ENCODE measurements at places on chromosomes 1 and 21.

DNA sequence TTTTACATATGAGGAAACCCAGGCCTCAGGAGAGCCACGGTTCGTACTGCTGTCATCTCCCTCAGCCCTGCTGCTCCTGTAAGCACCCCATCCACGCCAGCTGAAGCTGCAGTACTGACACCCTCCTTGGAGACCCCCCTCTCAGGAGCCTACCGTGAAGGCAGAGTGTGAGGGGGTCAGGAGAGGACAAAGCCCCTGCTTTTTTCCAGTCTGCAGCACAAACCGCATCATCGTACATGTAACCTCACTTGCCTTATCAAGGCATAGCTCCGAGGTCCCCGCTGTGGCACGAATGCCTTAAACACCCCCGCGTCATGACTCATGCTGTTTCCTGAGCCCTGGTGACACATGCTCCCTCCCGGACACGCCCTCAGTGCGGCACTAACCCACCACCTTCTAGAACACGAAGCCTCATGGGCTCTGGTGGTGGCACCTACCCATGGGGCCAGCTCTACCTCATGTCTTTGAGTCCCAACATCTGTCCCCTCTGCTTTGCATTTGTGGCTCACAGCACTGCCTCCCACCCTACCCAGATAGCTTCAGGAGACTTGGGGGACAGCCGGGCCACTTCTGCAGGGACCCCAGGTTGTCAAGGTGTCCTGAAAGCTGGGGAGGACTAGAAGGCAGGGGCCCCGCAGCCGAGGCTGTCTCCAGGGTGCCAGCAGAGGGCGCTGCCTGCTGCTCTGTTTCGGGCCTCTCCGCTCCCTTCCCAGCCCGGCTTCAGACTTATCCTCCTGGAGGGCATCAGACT lies 4.9 kb downstream of the SH3BGRL3 start:
- no peak for DNase-seq

- DNase-seq: peak; percentile 58
Observed at GRCh38 chr1:156677616-156678596, 699 bp upstream of the NES start.

GRCh38 chr1:15578921-15579682 lies 5.7 kb downstream of the AGMAT start:
- no peak for DNase-seq

- DNase-seq: no peak
Observed at GRCh38 chr1:22670352-22670975, 17.4 kb downstream of the C1QB start.

GRCh38 chr1:192808163-192808517 lies 699 bp upstream of the RGS2 start:
- DNase-seq: no peak

DNA sequence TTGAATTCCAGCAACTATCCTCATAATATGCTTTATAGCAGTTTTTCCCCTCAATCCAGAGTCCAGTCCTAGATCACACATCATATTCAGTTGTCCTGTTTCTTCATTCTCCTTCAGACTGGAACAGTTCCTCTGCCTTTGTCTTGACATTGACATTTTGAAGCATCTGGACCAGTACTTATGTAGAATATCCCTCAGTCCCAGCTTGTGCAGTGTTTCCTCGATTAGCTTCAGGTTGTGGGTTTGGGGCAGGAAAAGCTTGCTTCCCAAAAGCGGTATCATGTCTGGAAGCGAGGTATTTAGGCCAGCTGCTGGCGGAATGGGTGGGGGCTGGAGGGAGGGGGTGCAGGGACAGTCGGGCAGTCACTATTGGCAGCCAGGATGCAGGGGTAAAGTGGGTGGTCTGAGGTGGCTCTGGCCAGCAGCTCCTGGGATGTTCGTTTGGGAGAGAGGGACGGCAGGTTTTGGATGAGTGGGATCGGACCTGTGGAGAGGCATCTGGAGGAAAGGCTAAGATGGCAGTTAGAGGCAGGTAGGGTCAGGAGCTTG lies 6.5 kb downstream of the THEMIS2 start:
- DNase-seq: no peak

DNA sequence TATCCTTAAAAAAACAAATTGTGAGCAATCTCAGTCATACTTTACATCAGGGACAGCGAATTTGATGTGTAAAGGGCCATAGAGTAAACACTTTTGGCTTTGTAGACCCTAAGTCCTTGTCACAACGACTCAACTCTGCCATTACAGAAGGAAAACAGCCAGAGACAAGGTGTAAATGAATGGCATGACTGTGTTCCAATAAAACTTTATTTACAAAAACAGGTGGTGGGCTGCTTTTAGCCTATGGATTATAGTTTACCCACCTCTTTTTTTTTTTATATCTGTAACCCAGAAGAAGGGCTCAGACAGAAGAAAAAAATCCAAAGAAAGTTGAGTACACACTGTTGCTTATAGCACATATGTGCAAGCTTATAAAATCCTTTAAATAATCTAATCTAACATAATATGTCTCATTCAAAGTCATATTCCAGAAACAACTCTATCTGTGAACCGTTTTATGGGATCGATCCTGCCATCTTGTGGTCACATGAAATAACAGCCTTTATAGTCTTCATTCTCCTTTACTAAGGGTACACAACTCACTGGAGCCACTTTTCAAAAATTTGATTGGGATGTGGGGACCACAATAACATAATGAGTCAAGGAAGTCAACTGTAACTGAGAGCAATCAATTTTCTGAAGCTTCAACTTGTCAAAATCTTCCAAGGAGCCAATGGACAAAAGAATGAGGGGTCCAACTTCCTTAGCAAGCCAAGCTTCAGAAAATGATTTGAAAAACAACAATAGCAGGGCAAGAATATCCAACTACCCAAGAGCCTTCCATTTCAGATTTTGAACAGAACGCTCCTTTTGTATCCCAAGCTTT lies 142.2 kb upstream of the KRTAP19-8 start:
- DNase-seq: peak; percentile 7

- DNase-seq: no peak
Observed at GRCh38 chr1:246679794-246680177, 44.4 kb upstream of the SCCPDH start.

DNA sequence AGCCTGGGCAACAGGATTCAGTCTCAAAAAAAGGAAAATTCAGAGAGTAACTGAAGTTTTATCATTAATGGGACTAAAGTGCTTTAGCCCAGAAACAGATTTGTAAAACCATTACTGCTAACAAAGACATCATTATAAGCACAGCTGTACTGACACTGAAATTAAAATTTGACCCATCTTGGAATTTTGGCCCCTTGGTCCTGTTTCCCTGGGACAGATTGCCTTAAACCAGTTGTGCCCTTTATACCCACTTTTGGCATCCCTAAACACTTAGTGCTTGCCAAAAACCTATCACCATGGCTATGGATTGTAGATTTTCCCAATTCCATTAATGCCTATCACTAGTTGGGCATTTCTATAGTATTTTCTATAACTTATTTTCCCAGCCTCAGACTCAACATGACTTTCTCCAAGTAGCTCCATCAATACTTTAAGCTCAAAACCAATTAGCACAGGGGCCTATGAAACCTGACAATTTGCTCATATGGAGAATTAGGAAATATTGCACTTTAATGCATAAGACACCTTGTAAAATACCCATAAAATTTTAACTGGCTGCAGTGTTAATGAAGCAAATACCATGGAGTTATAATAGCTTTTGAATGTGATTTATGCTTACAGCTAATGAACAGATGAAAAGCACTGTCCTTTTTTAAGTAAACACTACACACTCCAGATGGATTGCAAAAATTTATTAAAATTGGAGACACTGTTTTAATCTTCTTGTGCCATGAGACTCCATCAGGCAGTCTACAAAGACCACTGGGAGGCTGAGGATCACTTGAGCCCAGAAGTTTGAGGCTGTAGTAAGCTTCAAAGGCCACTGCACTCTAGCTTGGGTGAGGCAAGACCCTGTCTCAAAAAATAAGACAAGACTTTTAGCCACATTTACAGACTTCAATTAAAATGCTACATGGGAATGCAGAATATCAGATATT lies 4.3 kb downstream of the GAS5 start:
- DNase-seq: no peak

GRCh38 chr1:222557148-222557547 lies 9.2 kb upstream of the HHIPL2 start:
- no peak for DNase-seq

DNA sequence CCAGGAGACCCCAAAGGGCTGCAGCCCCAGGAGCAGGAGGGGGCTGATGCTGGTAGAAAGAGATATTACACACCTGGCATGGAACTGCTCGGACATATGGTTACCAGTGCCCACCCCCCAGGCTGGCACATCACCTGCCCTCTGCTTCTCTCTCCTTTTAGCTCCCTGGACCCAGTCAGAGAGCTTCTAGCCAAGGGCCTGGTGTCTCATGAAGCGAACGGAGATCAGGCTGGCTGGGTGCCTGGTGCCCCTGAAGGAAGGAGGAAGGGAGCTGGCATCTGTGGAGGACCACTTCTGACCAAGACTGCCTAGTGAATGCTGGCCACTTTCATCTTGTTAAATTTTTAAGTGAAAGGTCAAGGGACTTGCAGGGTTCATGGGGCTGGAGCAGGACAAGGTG lies 53.1 kb downstream of the FOXO6 start:
- no peak for DNase-seq

DNA sequence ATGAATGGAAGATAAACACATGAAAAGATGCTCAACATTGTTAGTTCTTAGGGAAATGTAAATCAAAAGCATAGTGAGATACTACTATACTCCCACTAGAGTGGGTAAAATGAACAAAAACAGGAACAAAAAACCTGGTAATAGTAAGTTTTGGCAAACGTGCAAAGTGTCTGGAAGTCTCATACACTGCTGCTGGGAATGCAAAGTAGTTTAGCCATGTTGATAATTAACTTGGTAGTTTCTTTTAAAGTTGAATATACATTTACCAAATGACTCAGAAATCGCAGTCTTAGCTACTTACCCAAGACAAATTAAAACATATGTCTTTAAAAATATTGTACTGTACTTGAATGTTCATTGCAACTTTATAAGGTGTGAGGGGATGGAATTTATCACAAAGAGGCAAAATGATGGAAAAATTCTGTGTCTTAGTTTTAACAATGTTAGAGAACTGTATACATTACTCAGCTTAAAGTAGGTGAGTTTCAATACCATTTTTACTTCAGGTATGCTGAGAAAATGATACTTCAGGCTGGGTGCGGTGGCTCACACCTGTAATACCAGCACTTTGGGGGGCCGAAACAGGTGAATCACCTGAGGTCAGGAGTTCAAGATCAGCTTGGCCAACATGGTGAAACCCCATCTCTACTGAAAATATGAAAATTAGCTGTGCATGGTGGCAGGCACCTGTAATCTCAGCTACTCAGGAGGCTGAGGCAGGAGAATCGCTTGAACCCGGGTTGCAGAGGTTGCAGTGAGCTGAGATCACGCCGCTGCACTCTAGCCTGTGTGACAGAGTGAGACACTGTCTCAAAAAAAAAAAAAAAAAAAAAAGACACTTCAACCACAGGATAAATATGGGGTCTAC lies 102.3 kb downstream of the PDE4B start:
- DNase-seq: no peak

GRCh38 chr1:40664167-40664537 lies 1.3 kb downstream of the RIMS3 start:
- DNase-seq: no peak

DNA sequence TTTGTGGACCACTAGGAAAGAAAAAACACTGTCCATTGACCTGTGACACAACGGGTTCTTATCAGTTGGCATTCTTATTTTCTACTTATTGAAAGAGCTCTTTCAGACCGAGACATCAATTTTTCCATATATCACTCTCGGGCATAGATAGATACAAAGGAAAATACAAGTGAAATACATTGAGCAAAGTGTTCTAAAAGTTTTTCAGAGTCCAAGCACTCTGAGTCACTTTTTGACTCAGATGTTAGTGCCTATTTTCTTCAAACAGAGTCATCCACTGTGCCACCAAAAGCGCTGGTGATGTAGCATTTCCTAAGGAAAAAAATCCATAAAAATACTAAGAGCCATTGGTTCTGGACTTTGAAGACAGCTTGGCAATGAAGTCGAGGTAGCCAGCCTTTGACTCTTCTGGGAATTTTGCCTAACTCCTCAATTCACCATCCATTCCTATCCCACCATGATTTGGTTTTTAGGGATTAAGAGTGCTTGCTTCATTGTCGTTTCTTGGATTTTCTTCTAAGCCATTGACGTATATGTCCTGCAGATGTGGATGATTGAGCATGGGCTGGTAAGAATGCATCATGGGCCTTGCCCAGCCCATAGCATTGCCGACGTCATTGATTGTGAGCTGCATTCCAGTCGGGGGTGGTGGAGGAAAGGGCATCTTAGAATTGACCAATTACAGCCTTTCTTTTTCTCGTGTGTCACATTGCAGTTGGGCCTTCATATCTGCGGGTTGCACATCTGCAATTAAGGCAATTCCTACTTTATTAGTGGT lies 10.6 kb downstream of the GALNT2 start:
- no peak for DNase-seq

DNA sequence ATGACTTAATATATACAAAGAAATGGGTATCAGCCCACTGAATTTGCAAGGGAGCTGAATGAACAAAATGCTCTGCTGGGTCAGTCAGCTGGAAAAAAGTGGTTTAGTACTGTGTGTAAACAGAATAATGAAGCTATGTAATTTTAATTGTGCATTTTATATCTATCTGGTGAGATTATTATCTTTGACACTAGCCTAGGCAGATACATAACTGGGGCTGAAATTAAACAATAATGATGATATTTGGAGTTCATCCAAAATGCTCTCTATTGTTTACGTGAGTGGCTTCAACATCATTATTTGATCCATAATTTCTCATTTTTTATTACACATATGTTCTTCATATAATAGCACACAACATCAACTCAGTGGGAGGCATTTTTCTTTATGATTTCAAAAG lies 208.5 kb upstream of the SNX7 start:
- no peak for DNase-seq

DNA sequence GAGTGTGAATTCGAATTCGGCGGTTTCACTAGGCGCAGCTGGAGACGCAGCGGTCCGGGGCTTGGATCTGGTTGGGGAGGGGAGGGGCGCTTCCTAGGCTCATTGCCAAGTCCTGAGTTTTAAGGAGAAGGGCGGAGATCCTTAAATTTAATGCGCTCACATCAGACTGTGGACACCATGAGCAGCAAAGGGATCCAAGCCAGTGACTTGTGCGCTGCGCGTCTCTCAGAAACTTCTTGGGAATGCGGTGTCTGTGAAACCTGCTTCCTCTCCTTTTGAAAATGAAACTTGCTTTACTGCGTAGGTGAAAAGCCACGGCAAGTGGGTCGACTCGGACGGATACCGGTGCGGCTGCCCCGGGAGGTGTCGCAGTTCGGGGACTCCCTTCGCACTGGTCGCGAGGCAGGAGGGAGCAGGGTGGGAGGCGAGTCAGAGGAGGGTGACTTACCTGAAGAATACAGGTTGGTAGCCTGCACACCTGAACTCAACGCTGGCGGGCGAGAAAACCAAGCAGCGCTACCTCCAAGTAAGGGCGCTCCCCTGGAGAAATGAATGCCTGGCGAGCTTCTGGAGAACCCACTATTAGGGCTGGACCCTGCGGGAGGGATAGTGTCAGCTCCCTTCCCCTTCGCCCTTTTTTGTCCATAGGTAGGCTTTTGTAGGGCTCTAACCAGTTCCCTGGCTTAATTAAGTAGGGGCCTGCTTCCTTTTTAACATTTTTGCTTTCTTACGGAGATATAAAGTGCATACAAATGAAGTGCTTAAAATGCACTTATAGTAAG lies 992 bp downstream of the TENT5C start:
- DNase-seq: no peak

- peak; percentile 50 for DNase-seq
Observed at GRCh38 chr1:11790880-11791715, 14.7 kb downstream of the MTHFR start.

- DNase-seq: no peak
Observed at GRCh38 chr1:96236156-96236739, 485.3 kb upstream of the PTBP2 start.

GRCh38 chr1:236685917-236686814 lies at the start of gene ACTN2:
ACTN2 (plus strand) TSS chr1:236686499; CDS start chr1:236686674, 175 bp downstream.
- DNase-seq: peak; percentile 53
